ENCODE measurements at places on chromosomes 5 and 9.

GRCh38 chr5:139738193-139739149 lies 57.1 kb upstream of the PSD2 start:
- no peak for DNase-seq

DNA sequence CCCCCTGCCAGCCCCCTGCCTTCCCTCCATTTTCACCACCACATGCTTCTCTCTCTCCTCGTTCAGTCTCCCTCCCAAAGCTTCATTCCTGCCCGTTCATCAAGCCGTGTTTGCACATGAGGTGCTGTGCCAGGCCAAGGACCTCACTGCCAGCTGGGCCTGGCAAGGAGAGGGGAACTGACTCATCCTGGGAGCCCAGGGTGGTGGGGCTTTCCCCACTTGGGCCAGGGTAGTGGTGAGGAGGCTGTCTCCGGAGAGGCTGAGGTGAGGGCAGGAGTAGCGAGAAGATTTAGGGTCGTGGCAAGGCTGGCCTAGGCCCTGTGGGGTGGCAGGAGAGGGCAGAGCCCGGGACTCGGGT lies 30.4 kb upstream of the NOTCH1 start:
- no peak for DNase-seq

- no peak for DNase-seq
These were observed 101.4 kb downstream of the FBXO4 start for GRCh38 chr5:42026446-42026845.

DNA sequence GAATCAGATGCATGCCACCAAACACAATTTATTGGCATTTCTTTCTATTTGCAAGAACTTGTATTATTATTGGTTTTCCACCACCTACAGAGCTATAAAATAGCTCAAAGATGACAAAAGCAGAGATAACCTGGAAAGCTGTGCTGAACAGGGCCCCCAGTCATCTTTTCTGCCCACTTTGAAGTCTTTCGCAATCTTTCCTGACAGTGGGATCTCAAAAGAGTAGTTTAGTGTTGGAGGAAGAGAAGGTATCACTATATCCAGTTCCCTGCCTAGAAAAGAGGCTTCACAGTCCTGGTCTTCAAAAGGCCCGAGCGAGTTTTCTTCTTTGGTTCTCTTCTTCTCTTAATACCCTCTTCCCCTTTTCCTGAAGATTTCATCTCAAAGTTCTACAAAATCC lies 231.0 kb downstream of the RAB3C start:
- DNase-seq: no peak

- DNase-seq: no peak
These were observed 27.1 kb downstream of the GRAMD2B start for GRCh38 chr5:126450346-126450745.

DNA sequence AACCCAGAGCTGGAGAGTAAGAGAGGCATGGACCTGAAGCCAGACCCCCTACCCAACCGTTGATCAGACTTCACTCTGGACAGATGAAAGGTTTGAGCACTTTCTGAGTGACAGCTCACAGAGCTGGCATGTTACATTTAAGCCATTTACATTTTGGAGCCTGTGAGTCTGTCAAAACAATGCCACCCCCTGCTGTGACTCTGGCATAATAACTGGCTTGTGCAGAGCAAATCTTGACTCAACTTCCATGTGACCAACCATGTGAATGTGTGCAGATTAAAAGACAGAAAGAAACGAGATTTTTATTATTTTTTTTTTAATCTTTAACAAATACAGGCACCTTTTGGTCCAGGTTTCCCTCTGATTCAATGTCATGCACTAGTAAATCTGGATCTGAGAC lies 48.5 kb downstream of the MFAP3 start:
- peak; percentile 73 for DNase-seq

GRCh38 chr5:118778941-118779340 lies 209.4 kb downstream of the DTWD2 start:
- no peak for DNase-seq

- no peak for DNase-seq
These were observed 1.2 kb downstream of the NSD1 start for GRCh38 chr5:177134697-177135225.

DNA sequence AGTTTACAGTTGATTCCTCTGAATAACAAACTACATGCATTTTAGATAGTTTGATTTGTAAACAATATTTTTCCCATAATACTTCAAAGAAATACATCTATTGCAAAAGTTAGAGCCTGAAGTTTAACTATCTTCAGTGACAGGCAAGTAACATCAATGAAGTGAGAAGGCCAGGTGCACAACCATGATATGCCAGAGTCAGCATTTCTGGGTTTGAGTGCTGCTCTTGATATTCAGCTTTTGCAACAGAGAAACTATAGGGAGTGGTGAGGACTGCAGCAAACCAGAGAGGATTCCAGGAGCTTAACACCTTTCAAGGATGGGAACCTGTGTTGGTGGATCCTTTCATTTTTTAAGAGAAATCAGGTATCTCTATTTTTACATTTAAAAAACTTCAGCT lies 79.4 kb upstream of the RASEF start:
- DNase-seq: no peak

GRCh38 chr5:17217493-17218352 lies at the start of gene BASP1:
BASP1 (plus strand) TSS chr5:17217631; CDS start chr5:17275217, 57,586 bp downstream.
- no peak for DNase-seq

GRCh38 chr9:116323012-116323411 lies 169.4 kb downstream of the PAPPA start:
- DNase-seq: no peak

DNA sequence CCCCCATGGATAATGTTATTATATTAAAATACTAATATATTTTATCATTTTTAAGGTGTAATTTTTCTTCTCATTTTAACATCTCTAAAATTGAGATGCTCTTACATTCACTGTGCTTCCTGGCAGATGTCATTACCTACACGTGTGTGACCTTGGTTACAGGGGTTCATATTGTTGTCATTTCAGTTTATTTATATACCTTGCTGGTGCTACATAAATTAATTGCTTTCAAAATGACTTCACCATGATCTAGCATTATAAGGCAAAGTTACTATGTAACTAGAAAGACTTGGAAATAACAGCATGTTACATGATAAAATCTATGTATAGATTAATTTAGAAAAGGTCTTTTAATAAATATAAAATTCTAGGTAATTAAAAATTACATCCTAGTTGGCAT lies 60.9 kb downstream of the ARHGEF28 start:
- no peak for DNase-seq

- no peak for DNase-seq
These were observed 361.1 kb upstream of the NUDT12 start for GRCh38 chr5:103923616-103924168.

- peak; percentile 31 for DNase-seq
These were observed 158.1 kb upstream of the SHB start for GRCh38 chr9:38227061-38227540.

- no peak for DNase-seq
These were observed 4.9 kb upstream of the CARD9 start for GRCh38 chr9:136378170-136379002.

- no peak for DNase-seq
These were observed 292.9 kb upstream of the PUM3 start for GRCh38 chr9:3136686-3137346.

GRCh38 chr5:179319741-179320281 lies 25.4 kb downstream of the ADAMTS2 start:
- DNase-seq: no peak

DNA sequence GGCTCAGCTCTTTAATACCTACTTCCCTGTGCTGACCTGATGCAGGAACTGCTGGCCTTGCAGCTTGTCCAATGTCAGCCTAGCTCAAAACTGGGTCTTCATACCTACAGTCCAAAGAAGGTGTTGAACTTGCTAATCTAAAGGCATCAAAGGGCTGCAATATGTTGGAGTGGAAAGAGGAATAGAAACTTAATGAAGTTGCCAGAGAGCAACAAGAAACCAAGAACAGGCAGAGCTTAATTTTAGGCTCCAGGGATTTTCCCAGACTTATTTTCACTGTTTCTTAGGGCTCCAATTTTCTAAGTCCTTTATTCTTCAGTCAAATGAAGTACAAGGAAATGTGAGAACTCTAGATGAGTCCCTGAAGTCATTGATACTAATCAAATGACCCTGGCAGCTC lies 17.6 kb upstream of the ERCC6L2 start:
- DNase-seq: no peak

DNA sequence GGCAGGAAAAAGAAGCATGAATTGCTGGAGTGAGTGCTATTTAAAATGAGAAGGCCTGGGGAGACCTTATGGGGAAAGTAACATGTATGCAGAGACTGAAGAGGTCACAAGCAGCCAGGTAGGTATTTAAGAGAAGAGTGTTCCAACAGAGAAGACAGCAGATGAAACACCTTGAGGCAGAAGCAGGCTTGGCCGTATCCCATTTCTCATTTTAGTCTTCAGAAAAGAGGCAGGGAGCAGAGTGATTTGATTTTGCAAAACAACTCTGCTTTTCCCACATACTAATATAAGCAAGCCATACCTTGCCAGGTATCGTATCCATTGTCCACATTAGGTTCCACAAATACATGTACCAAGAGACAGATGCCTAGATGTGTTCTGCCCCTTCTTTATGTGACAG lies 244.3 kb downstream of the ASTN2 start:
- no peak for DNase-seq

DNA sequence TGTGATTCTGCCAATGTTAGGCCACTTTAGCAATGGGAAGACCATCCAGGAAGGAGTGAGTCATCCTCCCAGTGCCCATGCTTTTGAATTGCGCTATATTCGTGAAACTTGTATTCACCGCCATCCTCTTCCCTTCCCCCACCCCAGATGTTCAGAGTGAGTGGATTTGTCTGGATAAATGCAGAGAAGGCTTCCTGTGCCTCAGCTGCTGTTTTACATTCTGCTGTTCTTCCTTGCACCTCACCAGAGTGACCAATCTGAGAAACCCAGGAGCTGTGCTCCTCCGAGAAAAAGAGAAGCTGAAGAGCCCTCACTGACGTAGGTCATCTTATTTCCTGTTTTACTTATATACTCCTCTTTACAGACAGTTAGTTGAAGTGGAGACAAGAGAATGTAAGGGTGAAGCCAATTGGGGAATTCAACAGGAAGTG lies 24.6 kb upstream of the SVEP1 start:
- DNase-seq: no peak

DNA sequence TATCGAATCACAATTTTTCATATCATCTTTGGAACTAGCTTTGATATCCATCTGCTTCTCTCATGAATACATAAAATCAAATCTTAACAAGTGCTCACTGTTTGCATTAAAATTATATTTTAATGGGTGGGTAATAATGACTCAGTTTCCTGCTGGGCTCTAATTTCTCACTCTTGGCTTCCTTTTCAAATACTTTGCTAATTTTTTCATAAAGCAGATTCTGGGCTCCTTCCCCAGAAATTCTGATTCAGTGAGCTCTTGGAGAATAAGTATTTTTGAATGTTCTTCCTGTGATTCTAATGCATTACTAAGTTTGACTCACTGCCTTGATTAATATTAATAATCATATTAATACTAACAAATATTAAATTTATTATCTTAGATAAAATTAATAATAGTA lies 48.9 kb downstream of the YIPF5 start:
- DNase-seq: no peak

DNA sequence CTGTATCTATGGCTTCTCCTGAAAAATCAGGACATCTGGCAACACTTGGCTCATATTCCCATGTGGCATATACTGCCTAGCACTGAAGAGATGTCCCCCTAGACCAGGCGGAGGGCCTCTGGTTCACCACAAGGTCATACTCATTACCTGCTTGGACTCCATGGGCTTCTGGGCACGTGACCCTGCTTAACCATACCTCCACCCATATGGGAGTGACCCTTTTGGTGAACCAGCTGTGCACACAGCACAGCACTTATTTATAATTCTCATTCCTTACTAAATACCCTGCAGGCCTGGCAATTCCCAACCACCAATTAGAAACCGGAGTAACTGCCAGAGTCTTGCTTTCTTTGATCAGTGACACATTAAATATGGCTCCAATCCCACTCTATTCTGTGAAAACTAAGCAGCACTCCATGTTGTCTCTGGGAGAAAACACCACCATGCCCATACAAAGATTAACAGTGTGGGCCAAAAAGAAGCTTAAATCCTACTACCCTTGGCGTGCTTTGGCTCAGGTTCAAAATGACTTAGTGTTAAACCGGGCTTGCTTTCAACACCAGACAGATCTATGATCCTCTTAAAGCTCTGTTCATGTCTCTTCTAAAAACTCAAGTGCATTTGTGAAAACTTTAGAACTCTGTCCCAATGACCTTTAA lies 57.7 kb downstream of the MTMR12 start:
- no peak for DNase-seq

GRCh38 chr9:116193636-116194035 lies 40.0 kb downstream of the PAPPA start:
- no peak for DNase-seq

DNA sequence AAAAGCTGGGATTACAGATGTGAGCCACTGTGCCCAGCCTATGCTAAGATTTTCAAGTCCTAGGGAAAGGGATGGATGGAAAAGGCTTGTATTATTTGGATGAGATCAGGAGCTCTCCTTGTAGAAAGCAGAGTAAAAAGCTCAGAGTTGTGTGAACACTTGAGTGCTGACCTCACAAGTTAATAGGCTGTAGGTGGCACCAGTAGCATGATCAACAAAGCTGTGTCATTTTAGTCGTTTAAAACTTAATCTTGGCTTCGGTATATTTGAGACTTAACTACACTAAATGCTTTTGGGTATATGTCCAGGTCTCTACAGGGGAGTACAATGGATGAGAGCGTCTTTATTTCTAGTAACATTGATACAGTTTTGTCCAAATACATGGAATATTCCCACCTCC lies 264.2 kb downstream of the TMEM38B start:
- DNase-seq: no peak

DNA sequence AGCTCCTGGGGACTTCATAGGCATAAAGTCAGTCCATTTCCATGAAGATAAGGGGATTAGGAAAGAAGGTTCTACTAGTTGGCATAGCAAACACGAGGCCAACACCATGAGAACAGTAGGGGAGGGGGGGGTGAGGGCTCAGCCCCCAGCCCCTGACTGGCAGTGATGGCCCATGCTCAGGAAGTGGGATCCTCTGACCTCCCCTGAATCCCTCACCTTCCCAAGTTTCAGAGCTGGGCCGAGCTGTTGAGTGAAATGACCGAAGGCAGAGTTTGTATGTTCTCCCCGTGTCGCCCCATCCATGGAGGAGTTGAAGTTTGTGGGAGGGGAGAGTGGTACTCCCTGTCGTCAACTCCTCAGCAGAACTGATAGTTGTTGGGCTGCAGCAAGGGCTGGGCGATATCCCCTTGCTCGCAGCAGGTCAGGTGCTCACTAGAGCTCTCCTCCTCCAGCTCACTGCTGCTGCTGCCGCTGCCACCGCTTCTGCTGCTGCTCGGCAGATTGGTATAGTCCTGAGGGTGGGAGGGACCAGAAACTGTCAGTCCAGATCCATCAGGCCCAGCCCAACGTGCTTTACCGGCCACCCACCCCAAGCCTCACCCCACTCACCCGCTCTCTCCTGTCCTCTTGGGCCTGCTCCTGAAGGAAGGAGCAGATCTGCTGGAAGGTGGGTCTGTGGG lies 32.5 kb downstream of the CSF1R start:
- no peak for DNase-seq
